ENCODE measurements at places on chromosomes 3 and 15.

GRCh38 chr15:88649753-88650551 lies 11.1 kb downstream of the ISG20 start:
- DNase-seq, result no peak

GRCh38 chr3:172173316-172174254 lies 134.2 kb downstream of the FNDC3B start:
- no peak for DNase-seq

DNA sequence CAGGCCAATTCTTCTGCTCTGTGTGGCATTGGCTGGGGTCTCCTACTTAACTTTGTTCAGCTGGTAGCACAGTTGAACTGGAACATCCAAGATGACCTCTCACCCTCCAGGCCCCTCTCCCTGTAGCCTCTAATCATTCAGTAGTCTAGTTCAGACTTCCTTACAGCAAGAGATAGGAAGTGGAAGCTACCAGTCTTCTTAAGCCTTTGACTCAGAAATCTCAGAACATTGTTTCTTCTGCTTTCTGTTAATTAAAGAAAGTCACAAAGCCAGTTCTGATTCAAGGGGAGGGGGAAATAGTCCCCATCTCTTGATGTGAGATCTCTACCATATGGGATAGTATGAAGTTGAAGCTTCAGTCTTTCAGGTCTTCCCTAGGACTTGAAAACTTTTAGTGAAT lies 18.8 kb upstream of the SACM1L start:
- DNase-seq, result no peak

DNA sequence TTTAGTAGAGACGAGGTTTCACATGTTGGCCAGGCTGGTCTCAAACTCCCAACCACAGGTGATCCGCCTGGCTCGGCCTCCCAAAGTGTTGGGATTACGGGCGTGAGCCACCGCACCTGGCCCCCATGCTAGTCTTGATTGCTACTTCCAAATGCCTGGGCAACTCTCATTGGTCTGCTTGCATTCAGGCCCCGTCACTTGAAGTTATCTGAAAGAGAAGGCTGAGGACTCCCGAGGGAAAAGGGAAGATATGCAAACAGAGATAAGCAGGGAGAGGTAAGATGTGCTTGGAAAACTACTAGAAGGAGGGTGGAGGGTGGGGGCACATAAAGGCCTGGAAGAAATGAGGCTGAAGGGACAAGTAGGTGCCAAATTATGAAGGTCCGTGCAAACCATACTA lies 4.4 kb upstream of the LPP start:
- DNase-seq, result no peak

GRCh38 chr3:45269952-45270351 lies 43.9 kb upstream of the TMEM158 start:
- DNase-seq, result no peak

DNA sequence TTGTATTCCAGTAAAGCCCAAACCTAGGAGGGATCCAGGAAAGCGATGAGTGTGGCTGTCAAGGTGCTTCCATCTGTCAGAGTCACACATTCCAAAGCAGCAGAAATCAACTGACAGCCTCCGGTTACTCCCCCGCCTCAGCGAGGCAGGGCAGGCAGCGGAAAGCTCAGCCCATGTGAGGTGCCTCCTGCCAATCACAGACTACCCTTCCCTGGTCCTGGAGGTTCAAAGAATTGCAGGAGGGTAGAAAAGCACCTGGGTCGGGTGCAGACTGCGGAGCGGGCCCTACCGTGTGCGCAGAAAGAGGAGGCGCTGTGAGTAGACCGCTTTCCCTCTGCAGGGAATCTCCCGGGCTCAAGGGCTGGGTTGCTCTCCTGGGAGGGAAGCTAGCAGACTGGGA lies at the start of gene UPK1B:
Gene UPK1B (plus strand): TSS at position 274 of the 400 bp plus-strand sequence. CDS start 13,144 bp downstream, outside the sequence.
- DNase-seq, result no peak

- peak; percentile 48 for DNase-seq
Observed at GRCh38 chr15:78457101-78457500, 19.1 kb downstream of the IREB2 start.

Measured in lung microvascular endothelial cell (primary cell).